ENCODE measurements at places on chromosomes 7 and 10.

DNA sequence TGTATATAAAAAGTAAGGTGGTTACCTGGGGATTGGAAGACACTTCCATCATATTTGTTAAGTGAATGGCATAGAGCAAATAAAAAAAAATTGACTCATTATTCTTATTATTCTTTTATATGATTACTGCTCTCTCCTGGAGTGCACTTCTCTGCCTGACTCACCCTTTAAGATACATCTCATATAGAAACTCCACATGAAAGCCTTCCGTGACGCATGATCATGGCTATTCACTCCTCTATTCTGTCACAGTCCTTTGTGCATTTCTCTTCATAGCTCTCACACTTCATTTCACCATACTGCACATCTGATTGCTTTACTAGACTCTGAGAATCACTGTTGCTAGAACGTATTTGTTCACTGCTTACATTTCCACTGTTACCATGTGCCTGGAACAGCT, 597.3 kb downstream of the CNTNAP2 start:
- DNase-seq, result no peak

DNA sequence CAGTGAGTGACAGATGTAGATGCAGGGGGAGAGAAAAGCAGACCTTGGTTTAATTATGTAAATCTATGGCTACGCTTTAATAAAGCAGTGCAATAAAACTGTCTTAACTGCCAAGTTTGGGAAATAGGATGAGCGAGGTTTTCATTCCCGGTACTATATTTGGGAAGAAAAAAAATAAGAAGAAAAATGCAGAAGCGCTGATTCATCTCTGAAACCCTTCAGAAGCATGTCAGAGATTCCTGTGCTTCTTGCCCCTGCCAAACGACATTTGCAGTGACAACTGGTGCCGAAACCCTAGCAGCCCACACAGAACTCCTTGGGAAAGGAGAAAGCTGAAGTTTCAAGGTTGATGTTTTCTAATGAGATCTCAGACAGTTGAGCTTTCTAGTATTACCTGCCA, 380.7 kb downstream of the REEP3 start:
- DNase-seq, result no peak

- DNase-seq, result no peak
Observed at GRCh38 chr10:30503700-30504266, 69.8 kb downstream of the MAP3K8 start.

- DNase-seq, result peak; percentile 66
Observed at GRCh38 chr7:95476904-95477594, 8.7 kb upstream of the ASB4 start.

DNA sequence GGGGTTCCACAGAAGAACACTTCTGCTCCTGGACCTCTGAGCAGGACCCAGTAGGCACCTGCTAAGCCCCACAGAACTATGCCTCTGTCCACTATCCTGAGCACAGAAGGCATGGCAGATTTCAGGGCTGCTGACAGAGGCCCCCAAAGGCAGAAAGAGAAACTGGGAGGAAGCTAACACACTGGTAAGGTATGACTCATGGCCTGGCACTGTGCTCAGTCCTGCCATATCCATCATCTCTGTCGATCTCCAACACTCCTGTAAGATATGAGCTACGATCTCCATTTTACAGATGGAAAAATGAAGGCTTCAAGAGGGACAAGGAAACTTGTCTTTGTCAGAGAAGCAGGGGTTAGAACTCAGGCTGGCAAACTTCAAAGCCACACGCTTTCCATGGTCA, 62.2 kb downstream of the GRID1 start:
- DNase-seq, result no peak

- no peak for DNase-seq
Observed at GRCh38 chr10:35251373-35252100, 84.8 kb upstream of the CCNY start.

DNA sequence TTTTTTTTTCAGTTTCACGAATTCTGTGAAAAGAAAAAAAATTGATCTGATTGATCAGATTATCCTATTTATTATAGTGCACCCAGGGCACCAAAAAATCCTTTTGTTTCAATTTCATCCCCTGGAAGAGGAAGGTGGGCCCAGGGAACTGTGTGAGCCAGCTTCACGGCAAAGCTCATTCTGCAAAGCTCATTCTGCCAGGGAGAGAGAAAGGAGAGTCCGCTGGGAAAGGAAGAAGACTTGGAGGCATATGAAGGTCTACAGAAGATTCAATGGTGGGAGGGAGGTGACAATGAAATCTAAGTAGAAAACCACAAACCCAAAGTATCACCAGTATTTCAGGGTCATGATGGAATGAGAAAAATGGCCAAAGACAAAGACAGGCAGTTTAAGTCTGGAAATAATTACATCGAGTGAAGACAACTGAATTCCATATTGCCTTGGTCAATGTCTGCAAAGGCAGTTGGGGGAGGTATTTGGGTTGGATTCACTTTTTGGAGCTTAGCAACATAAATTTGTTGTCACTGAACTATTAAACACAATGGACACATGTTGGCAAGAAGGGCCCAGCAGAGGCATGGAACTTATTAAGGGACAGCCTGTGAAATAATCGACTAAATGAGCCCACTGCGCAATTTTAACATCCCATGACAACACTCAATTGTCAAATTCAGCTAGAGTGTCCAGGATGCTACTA, 587.8 kb upstream of the MKI67 start:
- no peak for DNase-seq

- DNase-seq, result no peak
Observed at GRCh38 chr10:3295582-3296151, 123.1 kb upstream of the PITRM1 start.

All from omental fat pad (tissue), 4 donors.